ENCODE measurements at places on chromosomes 2 and 18.

DNA sequence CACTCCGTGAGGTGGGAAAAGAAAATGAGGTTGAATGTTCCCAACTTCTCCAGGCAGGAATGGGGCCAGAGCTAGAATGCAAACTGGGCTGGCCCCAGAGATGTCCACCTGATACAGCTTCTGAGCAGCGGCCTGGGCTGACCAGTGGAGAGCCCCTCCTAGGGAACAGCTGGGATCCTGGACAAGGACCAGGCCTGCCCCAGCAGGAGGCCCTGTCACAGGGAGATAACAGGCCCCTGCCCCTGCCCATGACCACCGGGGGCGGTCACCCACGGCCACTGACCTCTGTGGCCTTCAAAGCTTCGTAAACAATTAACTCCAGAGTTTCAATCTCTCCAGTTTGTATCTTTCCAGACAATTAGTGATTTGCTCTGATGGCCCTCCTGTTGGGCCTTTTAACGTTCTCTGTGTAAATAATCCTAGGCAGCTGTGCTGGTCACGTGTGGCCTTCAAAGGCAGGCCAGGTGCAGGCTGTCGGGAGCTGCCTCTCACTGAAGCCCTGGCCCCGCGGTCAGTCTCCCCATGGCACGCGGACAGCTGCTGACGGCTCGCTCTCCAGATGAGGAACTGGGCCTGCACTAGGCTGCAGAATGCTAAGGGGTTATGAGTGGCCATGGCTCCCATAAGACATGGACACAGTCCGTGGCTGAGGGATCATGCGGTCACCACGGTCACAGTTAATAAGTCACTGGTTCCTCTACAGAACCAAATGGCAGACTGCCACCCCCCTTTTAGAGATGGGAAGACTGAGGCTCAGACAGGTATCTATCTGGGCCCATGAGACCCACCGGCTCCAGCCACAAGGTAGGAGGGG is 9.2 kb downstream of the HS6ST1 start:
- no peak for DNase-seq

GRCh38 chr2:42767899-42768705 is 4.2 kb upstream of the OXER1 start:
- DNase-seq = no peak

GRCh38 chr2:192854031-192854430 is 659.3 kb upstream of the TMEFF2 start:
- DNase-seq = no peak

DNA sequence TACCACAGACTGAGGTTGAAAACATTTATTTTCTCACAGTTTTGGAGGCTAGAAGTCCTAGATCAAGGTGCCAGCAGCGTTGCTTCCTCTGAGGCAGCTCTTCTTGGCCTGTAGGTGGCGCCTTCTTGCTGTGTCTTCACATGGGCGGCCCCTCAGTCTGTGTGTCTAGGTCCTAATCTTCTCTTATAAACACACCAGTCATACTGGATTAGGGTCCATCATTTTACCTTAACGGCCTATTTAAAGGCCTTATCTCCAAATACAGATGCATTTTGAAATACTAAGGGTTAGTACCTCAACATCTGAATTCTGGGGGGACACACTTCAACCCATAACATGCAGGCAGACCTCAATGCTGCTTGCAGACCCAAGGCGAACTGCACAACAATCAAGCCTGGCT is 4.4 kb upstream of the RMC1 start:
- DNase-seq = peak; percentile 97

DNA sequence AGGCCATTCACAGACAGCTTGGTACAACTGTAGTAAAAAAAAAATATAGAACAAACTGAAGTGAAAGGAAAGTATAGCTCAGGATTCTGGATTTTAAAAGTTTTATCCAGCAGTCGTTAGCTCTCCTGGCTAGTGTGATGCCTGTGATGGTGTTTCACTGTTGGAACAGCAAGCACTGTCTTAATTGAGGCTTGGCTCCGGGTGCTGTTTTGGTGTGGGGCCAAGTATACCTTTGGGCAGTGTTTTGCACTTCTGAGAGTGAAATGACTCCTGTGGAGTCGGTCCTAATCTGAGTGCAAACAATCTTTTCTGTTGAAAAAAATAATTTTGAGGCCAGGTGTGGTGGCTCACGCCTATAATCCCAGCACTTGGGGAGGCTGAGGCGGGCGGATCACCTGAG is 28.7 kb upstream of the RAB1A start:
- no peak for DNase-seq

DNA sequence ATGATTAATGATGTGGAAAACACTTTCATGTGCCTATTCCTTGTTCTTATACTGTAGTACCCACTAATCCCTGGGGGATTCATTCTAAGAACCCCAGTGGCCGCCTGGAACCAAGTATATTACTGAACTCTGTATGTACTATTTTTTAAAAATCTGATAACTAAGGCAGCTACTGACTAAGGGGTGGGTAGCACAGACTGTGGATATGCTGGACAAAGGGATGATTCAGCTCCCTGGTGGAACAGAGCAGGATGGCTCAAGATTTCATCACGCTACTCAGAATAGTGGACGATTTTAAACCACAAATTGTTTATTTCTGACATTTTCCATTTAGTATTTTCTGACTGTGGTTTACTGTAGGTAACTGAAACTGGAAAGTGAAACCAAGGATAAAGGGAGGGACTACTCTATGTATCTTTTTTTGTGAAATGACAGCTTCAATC is 41.8 kb upstream of the CDC42EP3 start:
- DNase-seq = no peak

DNA sequence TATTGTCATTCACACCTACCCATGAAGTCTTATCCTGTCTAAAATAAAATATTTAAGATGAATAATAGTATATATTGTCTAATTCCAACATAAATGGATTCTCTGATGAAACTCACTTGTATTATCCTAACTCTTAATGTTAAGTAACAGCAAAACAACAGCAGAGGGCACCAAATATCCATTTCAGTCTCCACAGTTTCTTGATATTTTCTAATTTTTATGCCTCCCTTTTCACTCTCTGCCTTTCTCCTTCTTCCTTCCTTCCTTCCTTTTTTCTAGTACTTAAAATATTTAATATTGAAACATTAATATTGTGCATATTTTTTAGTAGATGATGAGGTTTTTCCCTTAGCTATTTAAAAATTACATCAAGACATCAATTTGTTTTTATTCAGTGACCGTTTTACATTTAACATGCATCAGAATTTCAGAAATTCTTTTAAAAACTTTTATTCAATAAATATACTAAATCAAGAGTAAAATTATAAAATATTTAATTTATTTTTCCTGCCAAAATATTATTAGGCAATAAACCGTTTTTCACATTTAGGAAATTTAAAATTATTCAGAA is 97.6 kb downstream of the WDR7 start:
- peak; percentile 81 for DNase-seq

DNA sequence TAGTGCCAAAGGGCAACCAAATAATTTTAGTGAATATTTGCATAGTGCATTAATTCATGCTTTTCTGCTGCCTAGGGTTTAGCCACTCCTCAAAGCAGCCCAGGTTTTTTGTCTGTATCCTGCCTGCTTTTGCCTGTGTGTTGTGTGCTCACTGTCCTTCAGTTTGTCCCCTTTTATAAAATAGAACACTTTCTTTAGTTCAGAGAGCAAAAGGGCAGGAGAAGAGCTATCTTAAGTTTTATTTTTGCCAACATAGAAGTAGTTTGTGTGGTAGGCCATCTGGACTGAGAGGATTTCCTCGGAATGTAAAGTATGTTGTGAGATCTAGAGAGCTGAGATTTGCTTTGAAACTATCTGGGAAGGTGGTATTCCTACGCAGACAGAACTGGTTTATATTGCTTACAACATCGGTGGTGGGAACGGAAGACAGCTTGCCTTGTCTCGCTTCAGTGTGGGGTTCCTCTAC is 64.9 kb downstream of the EML4 start:
- DNase-seq = no peak

GRCh38 chr2:118232796-118233195 is 144.5 kb downstream of the INSIG2 start:
- no peak for DNase-seq

DNA sequence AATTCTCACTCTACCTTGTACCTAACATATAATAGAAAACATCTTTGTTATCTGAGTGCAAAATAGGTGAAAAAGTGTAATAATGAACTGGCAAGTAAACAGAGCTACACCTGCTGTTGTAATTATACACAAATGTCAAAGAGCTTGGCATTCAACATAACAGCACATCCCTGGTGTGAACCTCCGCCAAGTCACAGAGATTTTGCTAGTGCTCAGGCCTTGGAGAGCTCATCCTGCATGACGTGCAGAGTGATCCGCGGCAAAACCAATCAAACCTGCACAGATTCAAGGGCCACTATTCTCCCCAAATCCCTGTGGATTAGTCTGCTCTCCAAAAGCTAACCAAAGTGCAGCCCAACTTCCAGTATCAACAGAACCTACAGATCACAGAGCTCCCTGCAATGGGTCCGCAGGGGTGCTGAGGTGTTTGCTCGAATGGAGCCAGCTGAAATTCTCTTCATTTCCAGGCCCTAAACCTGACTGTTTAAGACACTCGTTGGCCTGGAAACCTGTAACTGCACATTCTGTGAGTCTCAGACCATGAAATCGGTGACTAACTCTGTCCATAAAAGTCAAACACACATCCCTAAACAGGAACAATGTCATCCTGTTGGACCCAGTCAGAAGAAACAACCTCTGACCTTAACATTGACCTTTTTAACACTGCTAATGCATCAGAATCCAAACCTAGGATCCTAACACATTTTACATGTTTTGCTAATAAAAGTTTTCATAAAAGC is 111.8 kb downstream of the EPB41L3 start:
- no peak for DNase-seq

- no peak for DNase-seq
Measured at GRCh38 chr2:226121046-226121738, 678.4 kb downstream of the IRS1 start.

DNA sequence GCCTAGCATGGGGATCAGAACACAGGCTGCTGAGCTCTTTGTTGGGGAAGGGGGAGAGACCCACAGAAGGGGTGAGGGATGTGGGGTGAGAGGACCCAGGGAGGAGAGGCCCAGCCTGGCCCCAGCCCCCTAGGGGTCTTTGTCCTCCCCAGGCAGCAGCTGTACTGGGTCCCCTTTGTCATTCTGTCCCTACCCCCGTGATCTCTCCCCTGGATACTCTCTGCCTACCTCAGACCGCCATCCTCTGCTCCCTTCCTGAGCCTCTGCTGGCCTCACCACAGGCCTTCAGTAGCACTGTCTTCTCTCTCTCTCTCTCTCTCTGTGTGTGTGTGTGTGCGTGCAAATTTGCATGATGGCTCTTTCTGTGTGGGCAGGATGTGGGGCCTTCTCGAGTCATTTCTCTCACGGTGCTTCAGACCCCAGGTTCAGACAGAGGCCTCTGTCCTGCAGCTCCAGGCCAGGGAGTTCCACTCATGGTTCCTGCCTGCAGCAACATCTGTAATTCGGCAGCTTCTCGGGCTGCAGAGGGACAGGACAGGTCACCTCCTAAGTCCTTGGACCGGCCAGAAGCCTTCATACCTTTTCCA is 1.4 kb downstream of the PSD4 start:
- DNase-seq = peak; percentile 42

- DNase-seq = peak; percentile 13
Measured at GRCh38 chr2:241064008-241064801, 37.9 kb downstream of the MTERF4 start.

GRCh38 chr2:127887082-127887775 is 1.5 kb upstream of the AMMECR1L start:
- peak; percentile 83 for DNase-seq

- no peak for DNase-seq
Measured at GRCh38 chr2:151860613-151861146, 32.5 kb upstream of the ARL5A start.

GRCh38 chr2:16890081-16890480 is 224.4 kb upstream of the CYRIA start:
- DNase-seq = no peak

GRCh38 chr2:218020281-218020680 is 17.5 kb upstream of the TNS1 start:
- DNase-seq = no peak

DNA sequence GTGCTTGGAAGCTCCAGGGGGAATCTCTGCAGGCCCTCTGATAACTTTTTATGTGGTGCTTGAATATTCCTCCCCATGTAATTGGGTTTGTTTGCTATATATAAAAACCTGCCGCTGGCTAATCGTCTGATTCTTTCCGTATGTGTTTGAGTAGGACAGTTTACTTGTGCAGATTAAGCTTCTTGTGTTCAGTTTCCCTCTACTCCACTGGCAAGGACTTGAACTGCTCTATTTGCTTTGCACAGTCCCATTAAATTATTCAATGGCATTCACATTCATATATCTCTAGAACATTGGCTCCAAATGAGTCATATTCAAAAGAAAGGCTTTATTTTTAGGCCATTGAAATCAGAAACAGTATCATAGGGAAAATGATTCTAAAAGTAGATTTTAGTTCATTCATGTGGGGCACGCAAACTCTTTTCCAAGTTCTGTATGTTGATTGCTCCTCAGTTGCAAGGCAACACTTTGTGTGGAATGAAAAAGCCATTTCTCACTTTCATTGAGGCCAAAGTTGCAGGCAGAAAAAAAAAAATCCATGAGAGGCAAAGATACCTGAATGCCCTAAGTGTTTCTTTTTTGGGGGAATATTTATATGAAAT is 1682.3 kb upstream of the PIK3C3 start:
- DNase-seq = no peak

DNA sequence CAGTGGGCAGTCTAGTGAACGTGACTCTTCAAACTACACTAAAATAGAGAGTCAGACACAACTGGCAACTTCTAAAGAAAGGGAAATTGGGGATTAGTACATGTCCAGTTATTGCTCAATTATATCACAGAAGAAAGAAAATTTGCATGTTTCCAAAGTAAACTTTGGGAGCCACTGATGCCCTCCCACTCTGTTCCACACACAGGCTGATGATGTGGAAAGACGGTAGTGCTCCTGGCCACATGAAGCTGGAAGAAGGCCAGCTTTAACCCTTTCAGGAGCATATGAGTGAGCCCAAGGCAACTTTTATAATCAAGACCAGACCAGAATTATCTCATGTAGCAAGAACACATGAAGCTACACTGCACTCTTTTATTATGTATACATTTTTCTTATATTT is 141.0 kb downstream of the NR4A2 start:
- no peak for DNase-seq

DNA sequence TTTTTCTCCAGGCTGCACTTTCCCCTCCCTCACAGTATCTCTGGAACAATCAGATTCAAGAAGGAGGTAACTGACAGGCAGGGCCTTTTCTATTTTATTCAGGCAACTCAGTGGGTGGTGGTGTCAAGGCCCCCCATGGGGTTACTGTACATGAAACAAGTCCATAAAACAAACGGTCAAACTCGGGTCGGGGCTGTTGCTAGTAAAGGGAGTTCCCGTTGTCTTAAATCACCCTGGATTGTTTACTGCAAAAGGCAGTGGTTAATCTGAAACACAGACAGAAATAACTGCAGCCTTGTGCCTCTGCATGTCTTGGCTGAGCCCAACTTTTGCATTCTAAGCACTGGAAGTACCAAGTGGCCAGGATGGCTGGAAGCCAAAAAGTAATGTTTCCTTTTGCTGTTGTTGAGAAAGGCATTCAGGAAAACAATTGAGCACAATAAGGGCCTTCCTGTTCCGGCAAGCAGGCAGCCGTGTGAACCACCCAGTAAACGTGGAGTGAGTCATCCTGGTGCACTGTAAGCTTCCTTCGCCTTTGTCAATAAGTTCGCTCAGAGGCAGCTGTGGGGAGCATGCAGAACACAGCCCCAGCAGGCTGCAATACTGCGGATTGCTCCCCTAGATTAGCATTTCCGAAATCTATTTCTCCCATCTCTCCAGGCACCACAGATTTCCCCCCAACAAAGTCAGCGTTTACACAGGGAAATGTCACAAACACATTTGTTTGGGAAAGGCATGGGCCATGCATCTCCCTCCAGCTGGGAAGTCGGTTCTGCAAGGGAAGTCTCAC is 149.6 kb downstream of the IRS1 start:
- DNase-seq = no peak
